HEK293T (cell line): ENCODE measurements at places on chromosomes 6 and 20.

DNA sequence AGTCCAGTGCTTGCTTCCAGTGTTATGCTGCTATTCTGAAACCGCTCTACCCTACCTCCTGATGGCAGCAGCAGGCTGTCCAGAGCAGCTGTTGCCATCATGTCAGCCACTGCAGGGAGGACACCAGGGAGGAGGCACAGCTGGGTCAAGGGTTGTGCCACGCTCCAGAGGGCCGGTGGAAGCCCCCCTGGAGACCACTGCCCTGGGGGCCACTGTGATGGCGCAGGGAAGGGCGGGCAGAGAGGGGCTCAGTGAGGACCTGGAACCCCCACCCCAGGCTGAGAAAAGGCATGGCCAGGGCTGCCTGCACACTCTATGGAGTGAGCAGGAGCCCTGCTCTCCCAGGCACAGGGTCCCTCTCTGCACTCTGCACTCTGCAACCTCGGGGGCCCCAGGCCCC lies 271.3 kb upstream of the BTBD3 start:
- DNase-seq: no peak

- no peak for DNase-seq
Measured at GRCh38 chr6:152277826-152278329, 359.3 kb downstream of the SYNE1 start.

- no peak for DNase-seq
Measured at GRCh38 chr20:53394433-53394832, 199.2 kb downstream of the ZNF217 start.

- DNase-seq: no peak
Measured at GRCh38 chr6:122839906-122840305, 50.8 kb downstream of the SMPDL3A start.
